ENCODE measurements at places on chromosomes 1 and 21.

GRCh38 chr21:16634515-16634914 lies 878.3 kb upstream of the CXADR start:
- no peak for DNase-seq

GRCh38 chr1:29473161-29473855 lies 237.0 kb downstream of the PTPRU start:
- DNase-seq, result no peak

- DNase-seq, result no peak
Observed at GRCh38 chr1:231020816-231021215, 19.2 kb downstream of the FAM89A start.

DNA sequence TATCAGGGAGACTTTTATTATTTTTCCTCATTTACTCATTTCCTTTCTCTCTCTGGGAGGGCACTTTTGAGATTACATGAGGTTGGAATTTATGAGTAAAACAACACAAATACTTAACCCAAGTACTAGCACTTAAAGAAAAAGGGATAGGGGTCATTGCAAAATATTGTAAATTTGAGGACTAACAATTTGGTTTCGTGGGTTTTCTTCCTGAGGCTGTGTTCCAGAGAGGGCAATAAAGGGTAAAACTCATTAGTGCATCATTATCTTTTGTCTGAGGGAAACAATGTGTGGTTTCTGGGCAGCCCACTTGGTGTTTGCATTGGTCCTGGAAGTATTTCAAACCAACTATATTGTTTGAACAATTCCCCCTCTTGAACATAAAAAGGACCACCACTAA lies 96.5 kb downstream of the GREM2 start:
- no peak for DNase-seq

DNA sequence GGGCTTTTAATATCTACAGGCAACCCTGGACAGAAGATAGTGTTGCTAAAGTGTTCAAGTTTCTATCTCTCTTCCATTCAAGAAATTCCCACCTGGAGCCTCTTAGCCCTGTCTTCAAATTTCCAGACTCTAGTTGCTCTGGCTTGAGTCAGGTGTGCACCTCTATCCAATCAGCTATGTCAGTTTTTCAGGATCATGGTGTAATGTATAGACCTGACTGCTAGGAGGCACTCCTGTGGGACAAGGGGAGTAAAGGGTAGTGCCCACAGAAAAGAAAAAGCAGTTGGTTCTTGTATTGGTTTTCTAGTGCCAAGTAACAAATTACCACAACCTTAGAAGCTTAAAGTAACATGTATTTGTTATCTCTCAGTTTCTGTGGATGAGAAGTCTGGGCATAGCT lies 6.2 kb upstream of the ZRANB2 start:
- DNase-seq, result no peak

- DNase-seq, result no peak
Observed at GRCh38 chr1:2529784-2530512, at the start of gene HES5. HES5 (minus strand) TSS chr1:2530263; CDS start chr1:2530164, 99 bp downstream.

DNA sequence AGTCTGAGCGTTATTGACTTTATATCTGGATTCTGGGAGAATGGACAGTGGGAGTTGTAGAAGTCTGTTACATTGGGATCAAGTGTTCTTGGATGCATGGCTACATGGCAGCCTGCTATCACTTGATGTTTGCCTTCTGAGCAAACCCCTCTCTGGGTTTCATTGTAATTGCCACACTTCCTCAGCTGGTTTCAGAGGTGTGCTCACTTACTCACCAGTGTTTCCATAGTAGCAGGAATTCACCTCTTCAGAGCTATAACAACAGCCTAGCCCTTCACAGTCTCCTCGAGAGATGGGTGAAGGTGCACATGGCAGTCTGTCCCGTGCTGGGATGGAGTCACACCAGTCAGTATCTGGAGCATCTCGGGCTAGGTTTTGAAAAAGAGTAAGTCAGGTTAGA lies 2.6 kb downstream of the ZP4 start:
- DNase-seq, result no peak

GRCh38 chr1:26949926-26950319 lies 10.3 kb downstream of the KDF1 start:
- DNase-seq, result no peak

DNA sequence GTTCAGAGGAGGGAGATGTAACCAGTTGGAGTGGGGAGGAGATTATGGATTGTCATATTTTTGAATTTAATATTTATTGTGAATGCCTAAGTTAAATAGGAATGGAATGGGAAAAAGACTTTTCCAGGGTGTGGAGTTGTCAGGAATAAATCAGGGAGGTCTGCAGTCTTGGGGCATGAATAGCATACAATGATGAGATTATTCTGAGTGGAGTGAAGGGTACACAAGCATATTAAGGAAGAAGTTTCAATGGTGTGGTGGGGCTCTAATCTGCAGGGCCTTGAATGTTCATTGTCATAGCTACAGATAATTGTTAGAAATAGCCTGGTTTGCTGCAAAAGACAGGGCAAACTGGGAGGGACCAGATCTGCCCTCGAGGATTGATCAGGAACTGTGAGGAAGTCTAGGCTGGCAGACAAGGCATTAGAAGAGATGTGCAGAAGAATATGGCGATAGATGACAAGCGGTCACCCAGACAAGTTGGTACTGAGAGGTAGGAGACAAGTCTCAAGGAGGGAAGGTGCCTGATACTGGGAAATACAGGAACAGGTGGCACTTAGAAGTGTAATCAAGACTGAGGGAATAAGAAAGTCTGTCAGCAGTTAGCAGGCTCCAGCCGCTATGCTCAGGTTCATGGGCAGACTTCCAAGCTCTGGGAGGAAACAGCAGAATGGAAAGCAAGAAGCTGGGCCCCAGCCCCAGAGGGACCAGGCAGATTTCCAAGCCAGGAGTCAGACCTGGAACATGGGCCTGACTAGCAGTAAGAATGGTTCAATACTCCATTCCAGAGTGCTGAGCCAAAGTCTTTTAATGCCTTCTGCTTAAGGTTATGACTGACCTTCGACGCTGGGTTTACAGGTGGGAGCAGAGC lies 20.9 kb upstream of the RGL1 start:
- DNase-seq, result no peak

- no peak for DNase-seq
Observed at GRCh38 chr1:101253976-101254674, 17.3 kb downstream of the S1PR1 start.
